ENCODE measurements at places on chromosomes 12 and 14.

GRCh38 chr14:21509432-21510143 is 1.6 kb downstream of the METTL3 start:
- DNase-seq, result no peak

GRCh38 chr12:113456199-113456598 is 15.5 kb downstream of the LHX5 start:
- no peak for DNase-seq

GRCh38 chr14:20630340-20631022 is 11.0 kb downstream of the OR6S1 start:
- peak; percentile 70 for DNase-seq

DNA sequence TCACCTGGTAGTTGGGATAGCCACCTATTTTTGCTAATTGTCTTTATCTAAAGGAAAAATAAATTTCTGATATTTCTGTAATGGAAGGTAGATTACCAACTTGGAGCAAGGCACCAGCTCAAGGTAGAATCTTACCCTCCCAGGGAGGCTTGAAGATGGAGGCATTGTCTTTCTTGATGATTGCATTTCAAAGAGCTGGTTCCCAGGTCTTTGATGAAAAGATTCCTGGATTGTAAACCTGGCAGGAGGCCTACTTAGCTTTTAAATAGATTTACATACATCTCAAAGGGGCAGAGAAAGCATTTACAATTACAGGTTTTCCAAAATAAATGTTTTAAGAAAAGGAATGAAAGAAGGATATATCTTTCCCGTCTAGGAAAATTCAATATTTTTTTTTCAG is 729.2 kb downstream of the LRFN5 start:
- peak; percentile 44 for DNase-seq

GRCh38 chr12:52519387-52519703 is 849 bp downstream of the KRT5 start:
- no peak for DNase-seq

All from H9 (cell line).